NCI-H460 (cell line): ENCODE measurements at places on chromosomes 5 and 9. TPM values are rescaled to one million over a fixed set of nuclear protein-coding genes. Genes with fewer than 3 reads are reported as not detected.

RIC1 gene
- 13.9 and 16.6 TPM in 2 replicates for total RNA-seq

RABEPK gene
- 62.0 and 63.2 TPM in 2 replicates for total RNA-seq

FOXD4 gene
- 0.14 and 0.30 TPM in 2 replicates for total RNA-seq

- no peak for DNase-seq
These were observed 47.1 kb downstream of the EHMT1 start for GRCh38 chr9:137665697-137666512.

- no peak for DNase-seq
These were observed 39.0 kb downstream of the SHB start for GRCh38 chr9:38029915-38030638.

- DNase-seq, result no peak
These were observed 175.8 kb downstream of the ADAMTS6 start for GRCh38 chr5:65305913-65306312.

DNA sequence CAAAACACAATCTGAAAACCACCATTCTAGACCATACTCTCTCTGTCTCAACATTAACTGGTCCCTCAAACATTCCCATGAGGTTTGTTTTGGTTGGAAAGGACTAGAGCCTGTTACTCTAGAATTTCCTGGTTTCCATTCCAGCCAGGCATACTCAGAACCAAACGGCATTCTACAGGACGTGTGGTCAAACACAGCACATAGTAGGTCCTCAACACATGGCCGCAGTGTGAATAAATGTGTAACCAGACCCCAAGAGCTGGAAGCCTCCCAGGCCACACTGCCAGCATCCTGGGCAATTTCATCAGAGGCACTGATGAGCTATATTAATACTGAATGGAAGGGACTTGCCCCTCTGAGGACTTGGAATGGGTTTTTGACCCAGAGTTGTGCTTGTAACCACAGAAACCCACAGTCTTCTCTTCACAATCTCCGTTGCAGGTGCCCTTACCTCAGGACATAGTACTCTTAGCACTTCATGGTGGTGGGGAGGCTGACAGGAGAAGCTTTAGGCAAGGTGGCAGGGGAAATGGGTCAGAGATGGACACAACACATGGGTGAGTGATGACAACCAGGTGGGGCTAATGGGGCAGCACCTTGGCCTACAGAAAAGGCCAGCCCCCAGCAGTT, 66.0 kb downstream of the ZNF366 start:
- DNase-seq, result no peak

DNA sequence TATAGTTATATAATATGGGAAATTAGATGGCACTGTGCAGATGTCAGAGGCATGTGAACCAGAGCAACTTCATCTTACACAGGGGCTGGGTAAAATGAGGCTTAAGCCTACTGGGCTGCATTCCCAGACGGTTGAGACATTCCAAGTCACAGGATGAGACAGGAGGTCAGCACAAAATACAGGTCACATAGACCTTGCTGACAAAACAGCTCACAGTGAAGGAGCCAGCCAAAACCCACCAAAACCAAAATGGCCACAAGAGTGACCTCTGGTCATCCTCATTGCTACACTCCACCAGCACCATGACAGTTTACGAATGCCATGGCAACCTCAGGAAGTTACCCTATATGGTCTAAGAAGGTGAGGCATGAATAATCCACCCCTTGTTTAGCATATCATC, 479.4 kb downstream of the TLR4 start:
- DNase-seq, result no peak
